CD4-positive, alpha-beta T cell treated with Interleukin-2 at 100 ng/mL for 4 hours (primary cell): ENCODE measurements at places on chromosomes 5 and 9.

DNA sequence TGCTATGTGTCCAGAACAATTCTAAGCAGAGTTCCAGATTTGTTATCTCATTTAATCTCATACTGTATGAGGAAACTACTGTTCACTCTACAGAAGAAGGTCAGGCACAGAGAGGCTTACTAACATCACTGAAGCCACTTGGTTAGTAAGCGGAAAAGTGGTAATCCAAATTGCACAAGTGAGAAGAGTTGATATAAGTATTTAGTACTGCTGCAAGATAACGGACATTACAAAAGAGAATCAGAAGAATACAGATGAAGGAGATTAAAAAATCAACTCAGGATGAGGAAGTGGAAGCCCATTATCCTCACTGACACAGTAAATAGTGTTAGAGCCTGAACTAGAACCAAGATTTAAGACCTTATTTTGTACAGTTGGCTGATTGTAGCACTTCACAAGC, 22.3 kb upstream of the TLR4 start:
- no peak for DNase-seq

- no peak for DNase-seq
These were observed 7.5 kb downstream of the CDK5RAP2 start for GRCh38 chr9:120572472-120572871.

GRCh38 chr5:16974981-16975380, 38.9 kb upstream of the MYO10 start:
- no peak for DNase-seq

- DNase-seq: peak; percentile 7
These were observed 374.2 kb downstream of the EFNA5 start for GRCh38 chr5:107296572-107296971.

DNA sequence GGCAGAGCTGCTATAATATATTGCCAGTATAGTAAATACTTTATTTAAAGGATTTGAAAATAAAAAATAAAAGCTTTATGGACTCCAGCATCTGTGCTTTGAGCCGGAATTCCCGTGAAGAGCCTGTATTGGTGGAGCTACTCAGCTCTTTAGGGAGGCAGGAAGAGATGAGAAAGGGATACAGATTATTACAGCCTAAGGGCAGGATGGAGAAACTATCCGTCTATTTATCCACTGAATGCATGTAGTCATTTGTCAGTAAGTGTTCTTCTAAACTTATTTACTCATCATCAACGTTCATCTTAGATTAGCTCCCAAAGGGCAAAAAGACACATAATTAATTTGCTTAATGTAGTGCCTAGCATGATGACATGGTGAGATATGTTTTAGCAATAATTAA, 48.4 kb downstream of the SLC1A1 start:
- DNase-seq: no peak

DNA sequence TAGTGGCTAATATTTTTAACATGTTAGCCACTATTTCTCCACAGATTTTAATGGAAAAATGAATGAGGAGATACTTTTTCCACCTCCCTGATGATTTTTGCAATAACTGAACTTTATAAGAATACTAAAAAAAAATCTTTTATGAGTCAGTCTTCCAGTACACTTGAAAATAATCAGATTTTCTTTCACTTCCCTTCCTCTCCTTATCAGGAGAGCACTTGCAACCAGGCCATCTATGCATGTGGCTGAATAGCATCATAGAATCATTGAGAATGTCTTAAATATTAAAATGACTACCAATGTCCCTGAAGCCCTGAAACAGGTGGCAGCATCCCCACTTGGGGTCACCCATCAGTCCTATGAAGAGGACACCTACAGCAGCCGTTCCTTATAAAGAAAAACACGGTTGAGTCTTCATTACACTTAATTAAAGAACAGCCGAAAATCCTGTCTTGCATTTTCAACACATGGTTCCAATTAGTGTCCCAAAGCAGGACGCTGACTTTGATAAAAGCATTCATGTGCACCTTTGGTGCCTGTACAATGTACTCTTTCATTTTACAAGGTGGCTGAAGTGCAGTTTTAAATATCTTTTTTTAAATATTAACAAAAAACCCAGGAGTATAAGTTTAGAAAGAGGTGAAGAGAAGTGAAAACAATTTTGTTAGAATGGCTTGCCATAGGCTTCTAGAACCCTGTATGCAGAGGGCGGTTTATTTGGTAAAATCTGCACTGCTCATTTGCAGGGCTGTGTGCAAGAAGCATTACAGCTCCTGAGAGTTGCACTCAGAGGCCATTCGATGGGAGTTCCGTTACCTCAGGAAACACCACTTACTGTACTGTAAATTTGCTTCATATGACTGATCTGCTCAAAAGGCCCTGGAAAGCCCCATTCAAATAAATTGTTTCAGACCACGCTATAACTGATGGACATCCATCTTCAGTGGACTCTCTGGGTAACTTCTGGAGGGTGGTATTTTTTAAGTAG, 106.9 kb upstream of the VCAN start:
- no peak for DNase-seq

GRCh38 chr9:85428230-85428629, 313.5 kb downstream of the AGTPBP1 start:
- DNase-seq: no peak

DNA sequence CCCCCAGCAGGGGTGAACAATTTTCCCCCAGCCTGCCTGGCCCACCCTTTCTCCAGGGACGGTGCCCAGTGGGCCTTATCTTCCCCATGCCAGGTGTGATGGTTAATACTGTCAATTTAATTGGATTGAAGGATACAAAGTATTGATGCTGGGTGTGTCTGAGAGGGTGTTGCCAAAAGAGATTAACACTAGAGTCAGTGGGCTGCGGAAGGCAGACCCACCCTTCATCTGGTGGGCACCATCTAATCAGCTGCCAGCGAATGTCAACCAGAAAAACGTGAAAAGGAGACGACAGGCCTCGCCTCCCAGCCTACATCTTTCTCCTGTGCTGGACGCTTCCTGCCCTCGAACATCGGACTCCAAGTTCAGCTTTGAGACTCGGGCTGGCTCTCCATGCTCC, 5.6 kb upstream of the FUT7 start:
- DNase-seq: no peak

- no peak for DNase-seq
These were observed 21.3 kb upstream of the SERINC5 start for GRCh38 chr5:80277191-80277590.

GRCh38 chr5:161382685-161383084, 163.8 kb downstream of the GABRB2 start:
- DNase-seq: no peak

GRCh38 chr9:17750269-17750668, 171.4 kb downstream of the SH3GL2 start:
- DNase-seq: no peak

- DNase-seq: no peak
These were observed 98.0 kb downstream of the SLIT3 start for GRCh38 chr5:169202969-169203368.

DNA sequence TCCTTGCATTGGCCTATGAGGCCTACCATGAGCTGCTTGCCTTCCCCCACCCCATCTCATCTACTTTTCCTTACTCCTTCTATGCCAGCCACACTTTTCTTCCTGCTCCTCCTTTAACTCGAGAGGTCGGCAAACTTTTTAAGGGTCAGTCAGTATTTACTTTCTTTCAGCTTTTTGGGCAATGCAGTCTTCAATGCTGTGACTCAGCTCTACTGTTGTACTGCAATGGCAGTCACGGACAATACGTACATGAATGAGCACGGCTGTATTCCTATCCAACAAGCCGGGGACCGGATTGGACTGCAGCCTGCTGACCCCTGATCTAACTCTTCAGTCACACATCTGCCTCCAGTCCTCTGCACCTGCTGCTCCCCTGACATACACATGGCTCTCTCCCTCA, 602 bp upstream of the ACTL7A start:
- DNase-seq: no peak

DNA sequence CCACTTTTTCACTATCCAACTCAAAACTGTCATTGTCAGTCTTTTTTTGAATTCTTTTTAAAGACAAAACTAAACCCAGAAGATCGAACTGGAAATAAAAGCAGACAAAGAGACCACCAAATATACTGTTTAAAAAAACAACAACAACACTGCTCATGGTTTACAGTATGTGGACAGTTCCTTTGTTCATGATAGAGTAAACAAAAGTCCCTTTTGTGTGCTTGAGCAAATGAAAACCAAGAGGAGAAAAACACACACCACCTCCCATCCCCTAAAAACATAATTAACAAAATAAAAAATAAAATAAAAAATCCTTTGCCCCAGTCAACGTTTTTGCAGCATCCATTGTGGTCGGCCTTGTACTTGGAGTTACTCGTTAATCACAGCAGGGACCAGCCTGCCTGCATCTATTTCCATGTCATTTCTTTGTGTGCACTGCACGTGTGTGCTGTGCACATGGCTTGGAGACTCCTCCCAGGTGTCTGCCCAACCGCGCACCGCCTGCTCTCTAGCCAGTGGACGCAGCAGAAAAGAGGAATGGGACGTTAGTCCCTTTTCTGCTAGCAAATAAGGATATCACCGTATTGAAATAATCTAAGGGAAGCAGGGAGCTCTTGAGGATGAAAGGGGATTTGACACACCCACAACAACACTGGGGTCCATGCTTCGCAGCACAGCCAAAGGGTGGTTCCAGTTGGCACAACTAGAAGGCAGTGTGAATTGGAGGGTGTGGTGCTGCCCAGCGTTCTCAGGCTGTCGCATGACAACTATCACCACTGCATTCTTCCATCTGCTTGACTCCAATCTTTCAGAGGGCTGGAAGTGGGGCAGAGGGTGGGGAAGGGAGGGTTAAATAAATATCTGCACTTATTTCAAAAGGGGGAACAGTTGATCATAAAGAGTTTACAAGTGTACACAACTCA, 130.0 kb downstream of the SEMA6A start:
- DNase-seq: no peak

GRCh38 chr5:181246276-181247049, 2.8 kb upstream of the RACK1 start:
- DNase-seq: peak; percentile 69

GRCh38 chr5:135031813-135032694, 2.0 kb downstream of the PITX1 start:
- DNase-seq: no peak

DNA sequence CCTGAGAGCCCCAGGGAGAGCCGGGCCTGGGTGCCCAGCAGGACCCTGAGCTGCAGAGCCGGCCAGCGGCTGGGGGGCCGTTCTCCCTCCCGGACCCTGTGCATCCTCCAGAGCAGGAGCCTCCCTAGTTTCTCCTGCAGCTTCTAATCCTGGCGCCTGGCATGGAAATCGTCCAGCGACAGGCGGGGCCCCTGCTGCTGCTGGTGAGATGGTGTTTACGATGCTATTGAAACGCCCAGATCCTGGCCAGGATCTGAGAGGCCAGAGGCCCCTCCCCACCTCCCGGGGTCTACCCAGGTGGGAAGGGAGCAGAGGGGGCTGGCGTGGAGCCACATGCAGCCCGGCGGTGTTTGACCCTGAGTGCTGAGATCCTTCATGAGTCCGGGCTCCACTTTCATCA, 38.2 kb upstream of the CEP72 start:
- no peak for DNase-seq

- no peak for DNase-seq
These were observed 270.1 kb downstream of the AOPEP start for GRCh38 chr9:94996641-94997040.

DNA sequence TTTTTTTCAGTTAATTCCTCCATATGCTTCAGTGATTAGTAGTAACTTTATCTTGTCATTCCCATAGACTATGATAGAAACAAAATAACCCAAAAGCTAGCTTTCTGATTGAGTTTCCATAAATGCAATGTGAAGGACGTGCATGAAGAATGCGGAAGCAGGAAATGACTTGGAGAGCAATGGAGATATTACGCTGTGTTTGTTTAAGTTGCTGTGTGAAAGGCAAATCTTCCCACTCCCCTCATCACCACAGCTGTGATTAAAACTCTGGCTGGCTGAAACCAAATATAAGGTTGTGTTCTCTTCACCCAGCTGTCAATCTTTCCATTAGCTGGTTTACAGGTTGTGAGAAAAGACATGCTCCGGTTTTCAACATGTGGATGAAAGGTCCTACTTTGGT, 83.9 kb downstream of the NR2F1-AS1 start:
- no peak for DNase-seq

- DNase-seq: no peak
These were observed 357.6 kb downstream of the ARHGEF28 start for GRCh38 chr5:73983644-73984043.

GRCh38 chr5:116577064-116577788, 2.6 kb upstream of the SEMA6A start:
- DNase-seq: no peak

DNA sequence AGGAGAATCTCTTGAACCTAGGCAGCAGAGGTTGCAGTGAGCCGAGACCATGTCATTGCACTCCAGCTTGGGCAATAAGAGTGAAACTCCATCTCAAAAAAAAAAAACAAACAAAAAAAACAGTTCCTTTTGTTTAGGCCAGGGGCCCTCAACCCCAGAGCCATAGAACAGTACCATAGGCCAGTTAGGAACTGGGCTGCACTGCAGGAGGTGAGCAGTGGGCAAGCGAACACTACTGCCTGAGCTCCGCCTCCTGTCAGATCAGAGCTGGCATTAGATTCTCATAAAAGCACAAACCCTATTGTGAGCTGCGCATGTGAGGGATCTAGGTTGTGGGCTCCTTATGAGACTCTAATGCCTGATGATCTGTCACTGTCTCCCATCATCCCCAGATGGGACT, 49.1 kb upstream of the SUB1 start:
- no peak for DNase-seq

- DNase-seq: no peak
These were observed 320.0 kb downstream of the ENC1 start for GRCh38 chr5:74320526-74320925.

GRCh38 chr9:8685825-8686224, 886.2 kb upstream of the DMAC1 start:
- DNase-seq: no peak

GRCh38 chr5:39816866-39817265, 392.1 kb upstream of the DAB2 start:
- no peak for DNase-seq

GRCh38 chr9:136619742-136620440, 42.8 kb upstream of the EGFL7 start:
- DNase-seq: no peak

- no peak for DNase-seq
These were observed 102.2 kb downstream of the MEGF10 start for GRCh38 chr5:127392762-127393161.

- no peak for DNase-seq
These were observed 2205.1 kb upstream of the C9orf72 start for GRCh38 chr9:29778281-29778849.

DNA sequence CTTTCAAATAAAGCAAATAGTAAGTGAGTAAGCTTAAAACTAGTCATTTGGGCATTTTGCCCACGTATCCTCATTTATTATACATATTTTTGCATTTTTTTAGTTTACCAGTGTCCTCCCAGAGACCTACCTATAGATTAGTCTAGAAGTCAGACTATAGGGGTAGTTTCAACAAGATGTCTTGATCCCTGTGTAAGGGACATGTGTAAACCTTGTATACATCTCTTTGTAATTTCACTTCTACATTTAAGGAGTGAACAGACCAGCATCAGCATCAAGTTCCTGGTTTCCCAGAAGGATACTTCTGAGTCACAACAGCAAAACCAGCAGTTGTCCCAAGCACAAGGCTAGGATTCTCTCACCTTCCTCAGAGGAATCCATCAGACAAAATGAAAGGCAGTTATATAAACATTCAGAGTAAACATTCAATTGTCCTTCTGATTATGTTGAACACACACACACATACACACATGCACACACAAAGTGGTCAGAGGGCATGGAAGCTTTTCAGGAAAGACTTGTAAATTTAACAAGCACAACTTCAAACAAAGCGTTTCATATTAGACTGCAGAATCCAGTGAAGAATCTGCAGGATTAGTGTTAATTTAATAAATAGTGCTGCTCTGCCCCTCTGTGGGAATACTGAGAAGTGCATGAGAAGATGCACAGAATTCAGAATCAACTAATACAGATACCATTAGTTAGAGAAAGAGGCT, 55.4 kb downstream of the HINT1 start:
- peak; percentile 64 for DNase-seq

GRCh38 chr9:18404434-18405029, 69.4 kb upstream of the ADAMTSL1 start:
- no peak for DNase-seq
